ENCODE measurements at places on chromosomes 16 and 17.
A peak's percentile ranks its signal among the peaks of the same experiment; 100 is the strongest.

GRCh38 chr17:28946239-28946638 is 5.1 kb downstream of the PHF12 start:
- DNase-seq, result no peak

GRCh38 chr16:2039274-2040031 is 8.2 kb downstream of the NTHL1 start:
- no peak for DNase-seq

DNA sequence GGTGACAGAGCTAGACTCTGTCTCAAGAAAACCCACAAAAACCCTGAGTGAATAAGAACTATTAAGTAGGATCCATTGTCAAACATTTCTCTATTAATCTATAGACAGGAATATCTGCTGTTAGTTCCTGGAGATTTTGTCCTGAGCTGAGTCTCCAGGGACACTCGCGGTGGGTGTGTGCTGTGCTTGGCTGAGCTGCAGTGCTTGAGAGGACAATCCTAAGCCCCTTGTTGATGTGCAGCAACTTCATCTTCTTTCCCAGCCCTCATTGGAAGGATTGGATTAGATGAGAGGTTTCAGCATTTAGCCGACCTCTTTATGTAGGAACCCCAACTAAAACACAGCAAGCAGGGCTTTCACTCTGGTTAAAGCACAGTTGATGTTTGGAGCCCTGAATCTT is 33.3 kb downstream of the NDEL1 start:
- DNase-seq, result no peak

DNA sequence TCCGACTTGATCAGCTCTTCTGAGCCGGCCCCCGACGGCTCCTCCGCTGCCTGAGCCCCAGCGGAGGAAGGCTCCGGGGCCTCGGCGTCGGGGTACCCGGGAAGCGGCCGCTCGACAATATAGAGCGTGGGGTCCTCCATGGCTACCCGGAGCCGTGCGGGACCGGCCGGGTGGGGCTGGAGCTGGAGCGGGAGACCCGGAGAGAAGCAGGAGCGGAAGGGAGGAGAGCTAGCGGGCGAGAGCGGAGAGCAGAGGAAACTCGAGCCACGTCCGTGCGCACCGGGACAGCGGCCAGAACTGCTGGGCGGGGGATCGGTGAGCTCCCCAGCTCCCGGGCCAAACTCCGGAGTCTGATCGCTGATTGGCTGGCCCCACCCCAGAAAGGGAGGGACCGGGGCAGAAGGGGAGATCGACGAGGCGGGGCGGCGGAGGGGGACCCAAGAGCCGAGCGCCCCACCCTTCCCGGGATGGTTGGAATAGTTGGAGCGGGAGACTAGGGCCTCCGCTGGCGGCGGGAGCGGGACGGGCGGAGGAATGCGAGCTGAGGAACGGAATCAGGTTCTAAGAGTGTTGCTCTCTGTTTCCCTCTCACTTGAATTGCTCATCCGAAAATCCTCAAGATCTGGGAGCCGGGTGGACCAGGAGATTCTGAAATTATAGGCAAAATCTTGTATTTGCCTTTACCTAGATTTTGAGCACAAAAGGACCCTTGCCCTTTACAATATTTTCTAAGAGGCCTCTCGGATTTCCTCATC is at the start of gene CAVIN1:
CAVIN1 (minus strand) TSS at position 299 of the 755 bp plus-strand sequence; CDS start at position 140, 159 bp downstream.
- peak; percentile 55 for DNase-seq

- DNase-seq, result no peak
Measured at GRCh38 chr16:57314161-57314785, 29.8 kb upstream of the PLLP start.

DNA sequence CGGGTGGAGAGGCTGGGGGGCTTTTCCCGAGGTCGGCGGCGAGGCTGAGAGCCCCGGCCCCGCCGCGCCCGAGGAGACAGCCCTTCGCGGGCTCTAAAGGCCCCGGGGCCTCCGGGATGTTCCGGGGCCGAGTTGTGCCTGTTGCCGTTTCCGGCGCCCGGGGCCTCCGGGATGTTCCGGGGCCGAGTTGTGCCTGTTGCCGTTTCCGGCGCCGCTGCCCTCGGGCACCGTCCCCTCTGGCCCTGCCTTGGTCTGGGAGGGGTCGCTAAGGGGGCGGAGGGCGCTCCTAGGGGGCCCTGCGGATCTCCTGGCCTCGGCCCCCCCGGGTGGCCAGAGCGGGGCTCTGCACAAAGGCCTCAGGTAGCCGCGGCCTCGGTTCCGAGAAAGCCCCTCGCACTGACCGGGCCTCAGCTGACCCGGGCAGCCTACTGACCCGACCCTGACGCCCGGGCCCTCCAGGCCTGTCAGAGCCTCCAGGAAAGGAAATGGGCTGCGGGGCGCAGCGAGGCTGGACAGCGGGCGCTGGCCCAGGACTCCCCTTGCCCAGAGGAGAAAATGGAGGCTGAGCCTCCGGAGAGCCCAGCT is 24.2 kb downstream of the ACTG1 start:
- no peak for DNase-seq

- DNase-seq, result no peak
Measured at GRCh38 chr16:24589997-24590396, 50.6 kb downstream of the RBBP6 start.

DNA sequence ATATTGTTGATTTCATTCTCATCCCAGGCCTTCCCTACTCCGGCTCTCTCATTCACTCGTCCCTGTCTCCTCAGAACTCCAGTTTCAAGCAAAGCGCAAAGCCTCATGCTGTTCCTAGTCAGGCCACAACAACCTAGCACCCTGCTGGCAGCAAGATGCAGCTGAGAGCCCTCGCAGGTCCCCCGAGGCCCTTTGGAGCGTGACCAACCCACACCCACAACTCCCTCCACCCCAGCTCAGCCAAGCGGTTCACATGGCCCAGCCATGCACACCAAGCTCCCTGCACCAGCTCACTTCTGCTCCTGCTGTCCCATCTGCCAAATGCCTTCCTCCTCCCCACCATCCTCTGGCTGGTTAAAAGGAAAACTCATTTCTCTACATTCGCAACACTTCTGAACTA is 195.8 kb downstream of the IRX5 start:
- no peak for DNase-seq

GRCh38 chr16:50323335-50324011 is 45.3 kb downstream of the BRD7 start:
- peak; percentile 49 for DNase-seq

DNA sequence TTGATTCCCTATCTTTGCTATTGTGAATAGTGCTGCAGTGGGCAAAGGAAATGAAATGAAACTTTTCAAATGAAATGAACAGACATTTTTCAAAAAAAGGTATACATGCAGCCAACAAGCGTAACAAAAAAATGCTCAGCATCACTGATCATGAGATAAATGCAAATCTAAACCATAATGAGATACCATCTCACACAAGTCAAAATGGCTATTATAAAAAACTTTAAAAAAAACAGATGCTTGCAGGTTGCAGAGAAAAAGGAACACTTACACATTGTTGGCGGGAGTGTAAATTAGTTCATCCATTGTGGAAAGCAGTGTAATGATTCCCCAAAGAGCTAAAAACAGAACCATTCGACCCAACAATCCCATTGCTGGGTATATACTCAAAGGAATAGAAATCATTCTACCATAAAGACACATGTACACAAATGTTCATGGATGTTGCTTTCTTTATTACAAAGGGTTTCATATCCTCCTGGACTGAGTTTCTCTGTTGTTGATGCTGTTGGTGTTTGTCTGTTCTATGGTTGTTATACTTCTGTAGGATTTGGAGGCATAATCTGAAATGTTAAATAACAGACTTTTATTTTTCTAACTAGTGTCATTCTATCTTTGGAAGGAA is 99.3 kb upstream of the SOX9 start:
- no peak for DNase-seq

Measured in hematopoietic multipotent progenitor cell treated with erythropoietin and hydrocortisone succinate and interleukin-3 and kit ligand, for 15 days (in vitro differentiated cells).